ENCODE measurements at places on chromosomes 7 and 10.

DNA sequence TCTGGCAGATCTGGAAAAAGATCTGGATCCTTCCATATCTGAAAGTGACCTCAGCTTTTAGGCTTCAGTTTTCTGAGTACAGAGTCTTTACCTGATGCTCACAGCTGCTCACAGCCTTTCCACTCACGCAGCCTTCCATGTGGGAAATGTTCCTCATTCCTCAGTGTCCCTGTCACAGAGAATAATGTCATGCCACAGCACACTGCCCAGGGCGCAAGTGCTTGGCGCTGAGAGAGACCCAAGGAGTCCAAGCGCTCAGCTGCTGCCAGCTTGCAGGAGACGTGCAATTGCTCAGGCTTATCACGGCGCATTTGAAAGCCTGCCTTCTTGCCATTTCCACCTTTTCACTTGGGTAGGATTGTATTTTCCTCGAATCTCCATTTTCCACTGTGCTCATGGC is 271.9 kb upstream of the MKI67 start:
- DNase-seq: no peak

GRCh38 chr10:33773886-33774480 is 439.5 kb upstream of the NRP1 start:
- DNase-seq: no peak

- DNase-seq: no peak
These were observed 12.7 kb upstream of the PDLIM1 start for GRCh38 chr10:95303535-95303934.

- no peak for DNase-seq
These were observed 3.4 kb downstream of the CLEC2L start for GRCh38 chr7:139526578-139527544.

GRCh38 chr10:32410569-32410968 is 35.4 kb upstream of the CCDC7 start:
- no peak for DNase-seq

DNA sequence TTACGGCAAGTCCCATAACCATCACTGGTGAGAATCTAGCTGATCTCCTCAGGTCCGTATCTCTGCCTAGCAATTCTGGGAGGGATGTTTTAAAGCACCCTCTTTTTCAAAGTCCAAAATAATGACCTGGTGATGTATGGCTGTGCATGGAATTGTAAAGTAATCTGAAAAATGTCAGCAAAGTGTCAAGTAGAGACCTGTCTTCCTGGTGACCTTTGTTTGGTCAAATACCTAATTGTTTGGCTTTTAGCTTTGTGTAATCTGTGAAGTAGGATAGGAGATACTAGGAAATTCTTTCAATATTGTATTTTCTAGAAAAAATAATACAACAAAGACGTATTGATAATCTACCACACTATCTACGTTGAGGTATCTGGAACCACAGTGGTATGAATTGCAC is 51.0 kb downstream of the ABCB5 start:
- DNase-seq: no peak

All from stimulated activated CD8-positive, alpha-beta memory T cell treated with anti-CD3 and anti-CD28 coated beads, Interleukin-2, amount 100 ng/mL, for 1 hour (primary cell).